ENCODE measurements at places on chromosomes 11 and 22.

DNA sequence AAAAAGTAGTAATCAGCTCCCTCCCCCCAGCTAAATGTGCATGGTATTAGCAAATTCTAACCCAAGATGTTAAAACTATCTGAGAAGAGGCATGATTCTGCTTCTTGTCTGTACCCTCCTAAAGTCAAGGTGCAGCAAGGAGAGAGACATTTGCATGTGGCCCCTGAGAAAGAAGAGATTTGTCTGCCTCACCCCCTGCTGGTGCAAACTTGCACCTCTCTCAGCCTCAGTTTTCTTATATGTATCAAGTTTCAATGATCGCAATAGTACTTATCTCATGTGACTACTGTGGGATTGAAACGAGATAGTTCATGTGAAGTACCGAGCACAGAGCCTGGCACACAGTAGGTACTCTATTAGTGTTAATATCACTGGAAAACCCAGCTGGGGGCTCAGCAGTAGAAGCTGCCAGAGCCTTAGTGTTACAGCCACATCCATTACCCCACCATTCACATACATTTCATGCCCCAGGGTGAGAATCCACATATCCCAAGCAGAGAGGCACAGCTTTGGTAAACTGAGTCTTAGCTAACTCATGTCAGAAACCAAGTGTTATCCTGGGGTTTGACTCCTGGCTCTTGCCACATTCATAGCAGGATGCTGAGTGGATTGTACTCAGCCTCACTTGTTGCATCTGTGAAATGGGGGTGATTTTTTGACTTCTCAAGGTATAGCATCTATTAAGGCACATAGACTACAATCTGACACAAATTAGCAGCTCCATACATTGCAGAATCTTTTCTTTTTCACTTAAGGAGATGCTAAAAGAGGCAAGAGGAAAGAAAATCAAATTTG is 24.9 kb downstream of the CD44 start:
- DNase-seq = no peak

- no peak for DNase-seq
Measured at GRCh38 chr22:47030143-47030661, 267.8 kb downstream of the TBC1D22A start.

DNA sequence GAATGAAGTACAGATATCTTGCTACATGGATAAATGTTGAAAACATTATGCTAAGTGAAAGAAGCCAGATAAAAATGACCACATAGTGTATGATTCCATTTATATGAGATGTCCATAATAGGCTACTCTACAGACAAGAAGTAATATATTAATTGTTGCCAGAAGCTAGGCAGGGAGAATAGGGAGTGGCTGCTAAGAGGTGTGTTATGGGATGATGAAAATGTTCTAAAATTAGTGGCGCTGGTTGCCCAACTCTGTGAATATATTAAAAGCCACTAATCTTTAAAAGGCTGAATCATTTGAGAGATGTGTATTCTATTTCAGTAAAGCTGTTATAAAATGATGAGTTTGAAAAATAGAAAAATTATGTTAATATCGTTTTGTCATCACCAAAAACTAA is 144.4 kb downstream of the NCAM1 start:
- DNase-seq = no peak

- peak; percentile 60 for DNase-seq
Measured at GRCh38 chr11:3665336-3666022, 5.7 kb downstream of the CHRNA10 start.

- no peak for DNase-seq
Measured at GRCh38 chr22:28064920-28065319, 145.9 kb upstream of the PITPNB start.

DNA sequence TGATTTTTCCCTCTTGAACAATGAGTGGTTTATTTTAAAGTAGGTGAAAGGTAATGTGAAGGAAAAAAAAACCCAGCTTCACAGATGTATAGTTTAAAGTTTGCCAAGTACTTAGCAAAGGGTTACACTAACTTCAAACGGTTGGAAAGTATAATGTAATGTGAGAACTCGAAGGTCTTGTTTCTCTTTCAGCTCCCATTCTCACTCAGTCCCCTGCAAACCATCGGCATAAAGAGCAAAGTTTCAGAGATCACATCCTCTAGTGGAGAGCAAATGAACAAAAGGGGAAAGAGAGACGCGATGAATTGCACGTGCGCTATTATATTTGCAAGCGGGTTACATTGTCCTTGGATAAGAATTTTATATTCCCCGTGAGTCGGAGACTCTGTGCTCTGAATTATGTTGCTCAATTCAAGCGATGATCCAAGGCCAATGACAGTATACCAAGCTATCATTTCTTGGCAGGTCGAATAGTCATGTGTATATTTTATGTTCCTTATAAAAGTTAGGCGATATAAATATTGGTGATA is 37.6 kb upstream of the BIRC3 start:
- no peak for DNase-seq

- DNase-seq = no peak
Measured at GRCh38 chr11:32820497-32820896, 9.2 kb upstream of the PRRG4 start.

- DNase-seq = no peak
Measured at GRCh38 chr11:121807051-121807450, 309.0 kb downstream of the BLID start.

GRCh38 chr11:8642196-8642841 is 40.1 kb downstream of the TRIM66 start:
- no peak for DNase-seq

- peak; percentile 94 for DNase-seq
Measured at GRCh38 chr11:27209562-27210005, 153.4 kb downstream of the CCDC34 start.

GRCh38 chr11:33055375-33055774 is 16.0 kb downstream of the TCP11L1 start:
- DNase-seq = no peak

DNA sequence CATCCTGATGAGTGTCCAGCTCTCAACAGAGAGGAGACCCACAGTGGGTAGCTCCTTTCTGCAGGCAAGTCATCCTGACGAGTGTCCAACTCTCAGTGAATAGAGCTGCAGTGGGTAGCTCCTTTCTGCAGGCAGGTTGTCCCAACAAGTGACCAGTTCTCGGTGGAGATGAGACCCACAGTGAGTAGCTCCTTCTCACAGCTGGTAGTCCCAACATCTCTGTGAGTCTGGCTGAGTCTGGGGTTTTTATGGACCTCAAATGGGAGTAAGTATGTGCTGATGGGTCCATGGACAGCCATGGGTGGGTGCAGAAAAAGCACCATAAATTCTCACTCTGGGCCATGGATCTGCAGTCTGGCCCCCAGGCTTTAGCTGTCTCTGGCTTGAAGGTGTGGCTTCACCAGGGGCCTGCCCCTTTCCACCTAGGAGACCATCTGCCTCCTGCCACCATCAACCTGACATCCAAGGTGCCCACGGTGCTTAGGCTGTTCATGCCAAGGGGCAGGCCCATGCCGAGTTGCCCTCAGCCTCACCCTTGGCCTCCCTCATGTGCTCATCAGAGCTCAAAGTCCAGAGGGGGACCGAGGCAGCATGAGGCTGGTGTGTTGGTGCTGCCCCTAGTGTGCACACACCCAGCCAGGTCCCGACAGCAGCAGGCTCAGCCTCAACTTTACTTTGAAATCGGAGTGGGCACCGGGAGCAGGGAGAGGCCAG is 15.3 kb downstream of the NPAT start:
- DNase-seq = peak; percentile 33

DNA sequence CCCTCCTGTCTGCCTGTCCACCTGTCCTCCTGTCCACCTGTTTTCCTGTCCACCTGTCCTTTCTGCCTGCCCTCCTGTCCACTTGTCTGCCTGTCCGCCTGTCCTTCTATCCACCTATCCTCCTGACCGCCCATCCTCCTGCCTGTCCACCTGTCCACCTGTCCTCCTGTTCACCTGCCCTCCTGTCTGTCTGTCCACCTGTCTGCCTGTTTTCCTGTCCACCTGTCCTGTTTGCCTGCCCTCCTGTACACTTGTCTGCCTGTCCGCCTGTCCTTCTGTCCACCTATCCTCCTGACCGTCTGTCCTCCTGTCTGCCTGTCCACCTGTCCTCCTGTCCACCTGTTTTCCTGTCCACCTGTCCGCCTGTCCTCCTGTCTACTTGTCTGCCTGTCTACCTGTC is 682.8 kb downstream of the TBC1D22A start:
- DNase-seq = no peak

- DNase-seq = no peak
Measured at GRCh38 chr11:61306221-61306620, 11.1 kb upstream of the VWCE start.

DNA sequence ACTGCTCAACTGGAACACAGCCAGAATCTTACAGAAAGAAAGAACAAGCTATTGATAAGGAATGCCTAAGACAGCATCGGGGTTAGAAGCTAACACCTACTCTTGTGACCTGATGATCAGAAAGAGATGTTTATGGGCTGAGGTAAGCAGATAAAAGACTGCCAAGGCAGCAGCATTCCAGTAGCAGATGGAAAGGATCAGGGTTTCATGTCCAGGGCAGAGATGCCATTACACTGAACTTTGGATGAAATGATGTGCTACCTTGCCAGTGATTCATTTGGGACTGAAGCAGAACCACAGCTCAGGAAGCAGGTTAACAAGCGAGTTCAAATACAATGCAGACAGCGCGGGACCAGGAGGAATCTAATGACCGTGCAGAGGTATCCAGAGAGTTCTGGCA is 27.1 kb upstream of the APOA1 start:
- no peak for DNase-seq

- DNase-seq = peak; percentile 34
Measured at GRCh38 chr11:95577716-95578460, 211.7 kb downstream of the FAM76B start.

DNA sequence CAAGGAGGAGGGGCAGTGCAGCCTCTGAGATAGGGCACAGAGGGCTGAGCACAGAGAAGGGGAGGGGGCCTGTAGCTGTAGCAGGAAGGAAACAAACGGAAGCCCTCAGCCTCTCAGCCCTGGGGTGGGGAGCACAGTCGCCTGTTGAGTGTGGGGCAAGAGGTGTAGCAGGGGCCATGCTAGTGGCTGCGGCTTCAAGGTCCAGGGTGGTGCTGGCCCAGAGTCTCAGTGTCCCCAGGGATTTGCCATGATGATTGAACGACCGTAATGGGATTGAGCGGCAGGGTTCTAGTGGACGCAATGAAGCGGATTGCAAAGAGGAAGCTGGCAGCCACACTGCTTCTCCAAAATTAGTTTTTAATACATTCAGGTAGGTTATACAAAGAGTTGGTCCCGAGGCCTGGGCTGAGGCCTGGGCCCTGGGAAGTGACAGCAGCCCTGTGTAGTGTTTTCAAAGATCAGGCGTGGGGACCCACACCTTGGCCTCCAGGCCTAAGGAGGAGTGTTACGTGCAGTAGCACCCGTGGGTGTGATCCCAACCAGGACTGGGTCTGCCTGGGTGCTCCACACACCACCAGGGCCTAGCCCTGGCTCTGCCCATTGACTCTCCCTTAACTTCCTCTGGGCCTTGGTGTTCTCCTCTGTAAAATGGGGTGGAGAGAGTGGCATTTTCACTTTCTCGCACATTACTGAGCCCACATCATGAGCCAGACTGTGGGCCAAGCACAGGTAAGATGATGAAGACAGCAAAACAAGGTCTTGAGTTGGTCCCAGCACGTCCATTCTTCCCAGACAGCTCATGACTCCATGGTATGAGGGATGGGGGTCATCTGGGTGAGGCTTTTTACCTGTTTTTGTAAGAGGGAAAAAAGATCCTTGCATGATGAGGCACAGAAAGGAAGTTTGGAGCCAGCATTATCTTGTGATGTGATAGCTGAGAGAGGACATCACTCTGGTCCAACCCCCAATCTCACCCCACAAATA is 13.1 kb downstream of the LRRC32 start:
- DNase-seq = no peak

GRCh38 chr22:32745251-32745995 is 56.1 kb upstream of the TIMP3 start:
- DNase-seq = peak; percentile 23

DNA sequence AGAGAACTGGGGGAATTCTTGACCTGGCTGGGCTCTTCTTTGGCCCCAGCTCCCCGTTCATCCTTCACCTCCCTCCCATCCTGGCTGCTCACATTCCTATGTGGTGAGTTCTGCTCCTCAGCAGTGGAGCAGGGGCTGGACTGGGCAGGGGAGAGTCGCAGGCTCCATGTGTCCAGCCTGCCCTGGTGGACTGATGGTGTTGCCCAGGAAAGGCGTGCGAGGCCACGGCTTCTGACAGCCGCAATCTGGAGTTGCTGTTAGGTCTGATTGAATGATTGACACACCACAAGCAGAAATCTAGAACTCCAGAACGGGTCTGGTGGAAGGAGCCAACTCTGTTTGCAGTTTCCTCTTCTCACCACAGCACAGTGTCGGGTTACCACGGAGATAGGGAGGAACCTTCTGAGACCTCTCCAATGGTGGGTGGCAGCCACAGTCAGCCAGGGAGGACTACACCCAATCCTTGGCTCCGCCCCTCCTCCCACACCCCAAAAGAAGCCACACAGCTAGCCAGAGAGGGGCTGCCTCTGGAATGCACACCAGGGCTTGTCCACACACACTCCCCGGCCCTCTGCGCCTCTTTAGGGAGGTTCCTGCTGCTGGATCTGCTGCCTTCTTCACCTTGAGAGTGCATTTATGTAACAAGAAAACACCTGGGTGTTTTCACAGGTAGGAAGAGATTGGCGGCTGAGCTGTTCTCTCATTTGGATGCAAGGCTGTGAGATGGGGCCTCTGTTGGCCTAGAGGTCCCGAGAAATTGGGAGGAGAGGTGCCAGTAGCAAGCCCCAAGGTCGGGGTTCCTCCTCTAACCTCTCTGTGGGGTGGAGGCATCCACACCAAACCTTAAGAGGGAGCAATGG is 56.4 kb upstream of the CD44 start:
- peak; percentile 93 for DNase-seq

Measured in NB4 (cell line).